Activated naive CD4-positive, alpha-beta T cell treated with Interleukin-2 at 50 U/mL for 16 hours (primary cell): ENCODE measurements at places on chromosomes 1 and 21.

GRCh38 chr1:51863384-51863783, 15.1 kb downstream of the NRDC start:
- DNase-seq: no peak

GRCh38 chr1:246971969-246972368, 35.9 kb downstream of the ZNF695 start:
- no peak for DNase-seq

GRCh38 chr1:169809370-169810095, 14.8 kb upstream of the METTL18 start:
- no peak for DNase-seq

- no peak for DNase-seq
Observed at GRCh38 chr1:8061673-8062386, 35.7 kb upstream of the ERRFI1 start.

GRCh38 chr1:64934115-64934877, 32.1 kb downstream of the JAK1 start:
- DNase-seq: no peak

DNA sequence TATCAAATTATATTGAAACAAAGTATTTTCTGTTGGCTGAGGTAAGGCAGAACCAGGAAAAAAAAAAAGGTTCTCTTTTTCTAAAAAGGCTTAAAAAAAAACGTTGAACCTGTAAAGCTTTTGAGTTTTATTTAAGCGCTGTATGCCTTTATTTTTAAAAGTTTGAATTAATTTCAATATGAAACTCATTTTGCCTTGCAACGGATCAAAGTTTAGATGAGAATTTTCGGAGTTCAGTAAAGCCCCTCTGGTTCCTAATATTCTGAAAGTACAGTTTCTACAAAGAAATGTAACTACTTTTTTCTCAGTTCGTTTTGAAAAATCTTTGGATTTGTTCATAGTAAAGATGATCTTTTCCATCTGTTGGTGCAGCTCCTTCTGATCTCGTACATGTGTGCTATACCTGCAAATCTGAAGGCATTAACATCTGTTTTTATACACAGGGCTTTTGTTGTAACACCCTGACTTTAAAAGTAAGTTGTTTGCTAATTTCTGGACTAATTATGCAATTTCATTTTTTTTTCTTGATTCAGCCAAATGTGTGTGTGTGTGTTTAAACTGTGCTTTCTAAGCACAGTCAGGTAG, 1.7 kb downstream of the ZBTB18 start:
- DNase-seq: no peak

GRCh38 chr1:22317920-22318243, 133.8 kb upstream of the ZBTB40 start:
- DNase-seq: no peak

GRCh38 chr21:32572574-32573420, 12.5 kb downstream of the TCP10L start:
- no peak for DNase-seq

GRCh38 chr1:87528754-87529517, 200.3 kb downstream of the LMO4 start:
- no peak for DNase-seq

DNA sequence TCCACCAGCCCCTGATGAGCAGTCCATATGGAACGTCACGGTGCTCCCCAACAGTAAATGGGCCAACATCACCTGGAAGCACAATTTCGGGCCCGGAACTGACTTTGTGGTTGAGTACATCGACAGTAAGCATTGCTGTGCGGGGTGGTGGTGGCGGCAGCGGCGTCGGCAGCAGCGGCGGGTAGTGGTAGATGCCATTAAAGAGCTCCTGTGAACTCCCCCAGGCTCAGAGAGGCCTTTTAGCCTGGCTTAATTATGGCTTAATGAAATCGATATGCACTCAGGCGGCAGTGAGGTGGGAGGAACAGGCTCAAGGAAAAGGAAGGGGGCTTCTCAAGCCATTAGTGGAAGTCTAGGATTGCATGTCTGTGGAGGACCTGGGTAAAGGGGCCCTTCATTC, 41.9 kb upstream of the CNTN2 start:
- DNase-seq: no peak

DNA sequence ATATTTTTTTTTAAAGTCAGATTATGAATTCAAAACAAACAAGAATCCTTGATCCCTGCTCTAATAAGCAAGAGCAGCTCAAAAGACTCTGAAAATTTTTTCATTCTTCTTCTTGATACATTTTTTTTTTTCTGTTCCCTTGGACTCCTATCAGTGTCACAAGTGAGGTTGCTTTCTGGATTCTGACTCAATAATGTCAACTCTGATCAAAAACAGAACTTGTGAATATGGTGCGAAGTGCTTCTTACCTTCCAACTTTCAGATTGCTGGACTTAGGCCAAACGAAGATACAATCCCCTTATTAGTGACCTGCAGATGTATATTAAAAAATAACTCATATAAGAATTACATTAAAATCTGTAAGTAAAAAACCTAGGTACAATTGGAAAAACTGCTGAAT, 136.1 kb downstream of the GPATCH2 start:
- DNase-seq: no peak

GRCh38 chr1:179589509-179589908, 2.1 kb upstream of the TDRD5 start:
- no peak for DNase-seq

DNA sequence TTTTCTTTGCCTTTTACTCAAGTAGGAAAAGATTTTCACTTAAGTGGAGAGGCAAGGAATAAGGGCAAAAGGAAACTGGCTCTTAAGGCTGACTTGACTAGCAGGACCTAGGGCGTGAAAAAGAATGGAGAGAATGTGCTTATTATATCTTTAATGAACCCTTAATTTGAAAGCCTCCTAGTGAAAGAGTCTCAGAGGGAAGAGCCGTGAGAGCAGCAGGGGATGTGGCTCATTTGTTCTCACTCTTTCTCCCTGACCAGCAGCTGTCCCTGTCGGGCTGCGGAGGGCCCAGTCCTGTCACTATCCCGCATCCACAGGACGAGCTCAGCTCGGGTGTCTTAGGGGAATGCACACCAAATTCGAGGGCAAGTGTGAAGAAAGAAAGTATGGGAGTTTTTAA, 180.1 kb downstream of the EDEM3 start:
- no peak for DNase-seq

GRCh38 chr1:11377954-11378353, 101.0 kb upstream of the DISP3 start:
- no peak for DNase-seq

- no peak for DNase-seq
Observed at GRCh38 chr21:43370091-43370658, 56.8 kb downstream of the SIK1 start.

- DNase-seq: no peak
Observed at GRCh38 chr1:39655578-39656268, 16.2 kb downstream of the NT5C1A start.

GRCh38 chr1:183287191-183287675, 101.2 kb downstream of the LAMC2 start:
- no peak for DNase-seq

GRCh38 chr1:51569284-51570062, 47.4 kb upstream of the OSBPL9 start:
- peak; percentile 50 for DNase-seq

DNA sequence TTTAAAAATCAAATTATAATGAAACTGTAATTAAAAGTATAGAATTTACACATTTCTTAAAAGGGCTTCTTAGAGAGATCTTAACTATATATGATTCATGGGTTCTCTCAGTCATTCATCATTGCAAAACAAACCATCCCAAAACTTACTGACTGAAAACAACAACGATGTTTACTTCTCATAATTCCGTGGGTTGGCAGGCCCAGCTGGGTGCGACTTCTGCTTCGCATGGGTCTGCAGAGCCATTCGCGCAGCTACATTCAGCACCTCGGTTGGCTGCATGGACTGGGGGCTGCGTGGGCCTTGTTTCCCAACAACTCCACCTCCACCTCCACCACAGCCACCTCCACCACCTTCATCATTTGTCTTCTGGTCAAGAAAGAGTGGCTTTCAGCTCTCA, 4.0 kb downstream of the SLAMF8 start:
- no peak for DNase-seq

- DNase-seq: no peak
Observed at GRCh38 chr1:227949954-227950734, 2.4 kb upstream of the WNT9A start.
